ENCODE measurements at places on chromosomes 4 and X.

GRCh38 chrX:16695079-16695676 is 17.3 kb downstream of the CTPS2 start:
- DNase-seq, result no peak

DNA sequence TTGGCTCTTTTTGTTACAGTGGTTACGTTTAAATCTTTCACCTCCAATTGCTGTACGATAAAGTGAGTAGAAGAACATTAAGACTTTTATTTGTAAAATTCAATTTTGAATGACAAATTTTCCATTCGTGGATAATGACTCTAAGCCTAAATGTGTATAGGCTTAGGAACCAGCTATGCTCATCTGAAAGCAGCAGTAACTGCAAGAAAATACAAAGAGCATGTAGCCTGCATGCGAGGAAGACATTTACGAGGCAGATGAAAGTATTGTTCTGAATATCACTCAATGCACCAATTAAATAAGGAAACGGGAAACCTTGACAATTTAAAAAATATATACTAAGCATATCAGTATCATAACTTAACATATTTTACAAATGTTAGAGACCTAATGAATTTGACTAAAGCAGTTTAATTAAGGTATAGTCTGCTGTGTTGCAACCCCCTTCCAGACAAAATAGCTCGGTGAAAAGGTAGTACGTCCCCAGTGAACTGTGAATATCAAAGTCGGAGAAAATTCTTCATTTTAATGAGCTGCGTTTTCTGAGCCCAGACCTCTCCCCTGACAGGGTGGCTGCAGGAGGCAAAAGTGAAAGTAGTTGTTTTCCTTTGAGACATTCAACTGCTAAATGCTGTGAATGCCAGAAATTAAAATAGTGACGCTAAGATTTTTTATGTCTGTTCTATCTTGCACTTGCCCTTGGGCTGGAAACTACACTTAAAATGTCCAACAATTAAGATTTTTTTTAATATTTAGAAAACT is 1236.5 kb upstream of the TENM3 start:
- DNase-seq, result no peak

GRCh38 chr4:70356185-70356584 is 4.4 kb upstream of the SMR3A start:
- DNase-seq, result no peak

DNA sequence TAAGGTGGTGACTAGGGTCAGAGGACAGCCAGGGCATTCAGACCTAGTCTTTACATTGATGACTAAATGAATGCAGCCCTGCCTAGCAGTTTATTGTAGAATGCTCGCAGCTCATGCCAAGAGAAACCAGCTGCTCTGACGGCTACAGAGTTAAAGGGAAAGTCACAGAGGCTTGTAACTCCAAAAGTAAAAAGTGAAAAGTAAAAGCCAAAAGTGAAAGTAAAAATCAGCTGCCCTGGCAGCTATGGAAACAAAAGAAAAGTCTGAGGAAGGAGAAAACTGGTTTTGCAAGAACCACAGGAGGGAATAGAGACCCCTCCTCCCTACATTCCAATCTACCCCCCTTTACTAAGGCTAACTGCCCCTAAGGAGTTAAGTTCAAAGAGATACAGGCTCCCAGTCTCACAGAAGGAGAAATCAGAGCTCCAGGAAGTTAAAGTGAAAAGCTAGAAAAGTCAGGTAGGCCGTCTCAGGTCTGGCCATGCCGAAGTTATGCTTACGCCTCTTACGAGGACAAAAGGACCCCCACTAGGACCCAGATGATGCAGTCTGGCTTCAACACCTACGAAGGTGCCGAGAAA is 6.0 kb downstream of the GAGE10 start:
- no peak for DNase-seq

GRCh38 chr4:20249333-20249732 is 2.4 kb upstream of the SLIT2 start:
- DNase-seq, result no peak

Data from natural killer cell treated with Interleukin-12 subunit alpha and Interleukin-12 subunit beta and Interleukin-15 and Interleukin-18, amount 100 ng/mL, for 72 hours (primary cell).